Activated T-helper 9 cell treated with anti-CD3 and anti-CD28 coated beads, Interleukin-2, amount 50 U/mL, for 16 hours (primary cell): ENCODE measurements at places on chromosomes 16 and 17.

- DNase-seq = no peak
These were observed 4.0 kb downstream of the AMFR start for GRCh38 chr16:56421313-56421712.

- DNase-seq = no peak
These were observed 56.5 kb downstream of the RNF213 start for GRCh38 chr17:80316927-80317705.

GRCh38 chr16:67926181-67926750, 5.4 kb downstream of the CTRL start:
- no peak for DNase-seq

GRCh38 chr17:62101090-62101489, 36.0 kb upstream of the MED13 start:
- DNase-seq = no peak

DNA sequence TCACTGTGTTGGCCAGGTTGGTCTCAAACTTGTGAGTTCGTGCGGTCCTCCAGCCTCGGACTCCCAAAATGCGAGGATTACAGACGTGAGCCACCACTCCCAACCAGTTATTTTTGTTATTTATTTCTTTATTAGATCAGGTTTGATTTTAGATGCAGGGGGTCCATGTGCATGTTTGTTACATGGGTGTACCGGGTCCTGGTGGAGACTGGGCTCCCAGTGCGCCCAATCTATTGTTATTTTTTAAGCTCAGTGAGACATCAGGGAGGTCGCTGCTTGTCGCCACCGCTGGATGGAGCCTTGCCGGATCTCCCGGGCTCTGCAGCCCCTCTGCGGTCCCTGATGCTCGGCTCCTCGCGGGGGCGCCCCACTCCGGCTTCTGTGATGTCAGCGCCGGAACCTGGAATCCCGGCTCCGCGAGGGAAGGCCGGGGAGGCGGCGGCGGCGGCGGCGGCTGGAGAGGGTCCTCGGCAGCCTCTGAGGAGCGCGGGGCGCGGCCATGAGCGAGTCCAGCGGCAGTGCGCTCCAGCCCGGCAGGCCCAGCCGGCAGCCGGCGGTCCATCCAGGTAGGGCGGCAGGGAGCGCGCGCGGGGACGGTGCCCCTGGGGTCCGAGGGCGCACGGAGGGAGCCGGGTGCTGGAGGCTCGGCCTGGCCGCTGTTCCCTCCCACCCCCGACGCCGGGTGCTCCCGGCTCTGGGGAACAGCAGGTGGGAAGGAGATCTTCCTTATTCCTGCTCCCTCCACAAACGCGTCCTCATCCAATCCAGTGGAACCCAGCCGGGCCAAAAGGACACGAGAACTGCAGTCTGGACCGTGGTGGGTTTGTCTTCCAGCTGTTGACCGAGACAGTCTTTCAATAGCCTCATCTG, at the start of gene TMC7:
Gene TMC7 (plus strand): TSS at position 370 of the 870 bp plus-strand sequence. CDS start 130 bp downstream, at position 500.
- no peak for DNase-seq

DNA sequence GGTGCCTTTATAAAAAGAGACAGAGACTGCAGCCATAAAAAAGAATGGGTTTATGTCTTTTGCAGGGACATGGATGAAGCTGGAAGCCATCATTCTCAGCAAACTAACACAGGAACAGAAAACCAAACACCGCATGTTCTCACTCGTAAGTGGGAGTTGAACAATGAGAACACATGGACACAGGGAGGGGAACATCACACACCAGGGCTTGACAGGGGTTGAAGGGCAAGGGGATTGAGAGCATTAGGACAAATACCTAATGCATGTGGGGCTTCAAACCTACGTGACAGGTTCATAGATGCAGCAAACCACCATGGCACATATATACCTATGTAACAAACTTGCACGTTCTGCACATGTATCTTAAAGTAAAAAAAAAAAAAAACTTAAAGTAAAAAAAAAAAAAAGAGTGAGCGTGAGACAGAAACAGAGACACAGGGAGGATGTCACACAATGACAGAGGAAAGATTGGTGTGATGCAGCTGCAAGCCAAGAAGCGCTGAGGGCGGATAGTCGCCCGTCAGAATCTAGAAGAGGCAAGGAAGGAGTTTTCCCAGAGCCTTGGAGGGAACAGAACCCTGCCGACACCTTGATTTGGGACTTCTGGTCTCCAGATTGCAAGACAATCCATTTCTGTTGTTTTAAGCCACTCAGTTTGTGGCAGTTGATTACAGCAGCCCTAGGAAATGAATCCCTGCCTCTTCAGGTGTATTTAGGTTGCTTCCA, 27.4 kb upstream of the TNS4 start:
- no peak for DNase-seq

- no peak for DNase-seq
These were observed 3.9 kb upstream of the C17orf99 start for GRCh38 chr17:78142119-78142861.

DNA sequence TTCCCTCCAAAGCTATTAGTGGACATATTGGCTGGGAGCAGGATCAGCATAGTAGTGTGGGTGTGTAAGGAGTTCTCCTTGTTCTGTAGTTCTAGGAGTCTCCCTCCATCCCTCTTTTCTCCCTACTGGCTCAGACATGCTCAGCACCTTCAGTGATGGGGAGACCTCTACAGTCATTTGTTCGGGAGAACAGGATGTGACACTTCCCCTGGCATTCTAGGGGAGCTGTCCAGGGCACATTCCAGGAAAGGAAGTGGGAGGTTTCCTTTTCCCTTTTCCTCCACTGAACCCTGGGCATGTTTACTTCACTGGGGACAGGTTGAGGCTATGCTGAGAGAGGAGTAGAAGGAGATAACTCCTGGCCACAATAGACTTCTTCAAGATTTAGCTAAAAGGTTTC, 86.5 kb downstream of the MYH13 start:
- DNase-seq = no peak

DNA sequence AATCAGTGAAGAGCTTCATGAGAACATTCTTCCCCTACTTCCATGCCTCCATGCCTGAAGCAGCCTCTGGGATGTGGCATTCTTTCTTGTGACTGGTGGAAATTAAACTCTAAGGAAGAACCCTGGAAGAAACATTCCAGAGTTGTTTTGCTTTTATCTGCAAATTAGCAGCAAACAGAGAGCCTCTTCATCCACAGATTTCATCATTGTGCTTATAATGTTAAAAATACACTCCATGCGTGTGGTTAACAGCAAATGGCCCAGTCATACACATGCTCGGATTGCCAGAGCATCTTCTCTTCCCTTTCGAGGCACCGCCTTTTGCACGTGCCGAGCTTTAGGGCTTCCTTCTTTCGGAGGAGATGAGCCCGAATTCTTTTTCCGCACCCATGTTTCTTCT, 411.3 kb downstream of the SNX29 start:
- no peak for DNase-seq

- DNase-seq = no peak
These were observed 74.6 kb downstream of the KSR1 start for GRCh38 chr17:27530764-27531391.

DNA sequence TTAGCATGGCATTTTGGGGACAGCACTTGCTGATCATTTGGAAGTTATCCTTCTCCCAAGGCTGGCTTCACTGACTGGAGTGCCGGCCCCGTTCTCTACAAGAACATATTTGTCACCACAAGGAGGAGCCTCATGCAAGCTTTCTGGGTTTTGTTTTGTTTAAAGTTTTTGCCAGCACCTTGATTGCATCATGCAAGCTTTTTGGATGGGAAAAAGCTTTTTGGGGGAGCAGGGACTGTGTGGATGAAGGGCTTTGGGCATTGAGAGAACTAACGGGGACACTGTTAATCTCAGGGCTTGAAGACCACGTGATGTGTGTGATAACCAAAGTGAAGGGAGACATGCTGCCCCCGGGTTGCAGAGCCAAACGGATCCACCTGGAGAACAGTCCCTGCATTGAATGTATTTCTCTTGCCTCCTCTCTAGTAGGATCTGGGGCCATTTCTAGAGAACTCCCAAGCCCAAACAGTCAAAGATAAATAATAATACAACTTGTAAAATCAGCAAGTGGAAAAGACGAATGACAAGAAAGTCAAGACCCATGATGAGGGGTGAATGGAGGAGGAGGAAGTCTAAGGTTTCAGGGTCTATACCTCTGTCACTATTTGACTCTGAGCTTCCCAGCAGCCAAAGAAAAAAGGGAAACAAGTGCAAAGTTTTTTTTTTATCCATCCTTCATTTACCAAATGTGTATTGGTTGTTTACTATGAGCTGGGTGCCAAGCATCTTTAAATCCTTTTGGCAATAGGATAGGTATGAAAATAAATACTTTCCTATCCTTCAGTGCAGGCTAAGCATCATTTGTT, 17.2 kb downstream of the TMEM114 start:
- DNase-seq = no peak

DNA sequence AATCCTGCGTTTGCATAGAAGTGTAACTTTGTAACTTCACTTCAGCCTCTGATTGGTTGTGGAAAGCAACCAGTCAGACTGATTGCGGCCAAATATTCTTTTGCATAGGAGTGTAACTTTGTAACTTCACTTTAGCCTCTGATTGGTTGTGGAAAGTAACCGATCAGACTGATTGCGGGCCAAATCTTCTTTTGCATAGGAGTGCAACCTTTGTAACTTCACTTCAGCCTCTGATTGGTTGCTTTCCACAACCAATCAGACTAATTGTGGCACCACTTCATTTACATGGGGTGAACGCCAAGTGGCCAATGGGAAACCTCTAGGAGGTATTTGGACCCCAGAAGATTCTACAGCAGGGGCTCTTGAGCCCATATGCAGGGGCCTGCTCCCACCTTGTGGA, 1.8 kb upstream of the TMEM98 start:
- DNase-seq = no peak

DNA sequence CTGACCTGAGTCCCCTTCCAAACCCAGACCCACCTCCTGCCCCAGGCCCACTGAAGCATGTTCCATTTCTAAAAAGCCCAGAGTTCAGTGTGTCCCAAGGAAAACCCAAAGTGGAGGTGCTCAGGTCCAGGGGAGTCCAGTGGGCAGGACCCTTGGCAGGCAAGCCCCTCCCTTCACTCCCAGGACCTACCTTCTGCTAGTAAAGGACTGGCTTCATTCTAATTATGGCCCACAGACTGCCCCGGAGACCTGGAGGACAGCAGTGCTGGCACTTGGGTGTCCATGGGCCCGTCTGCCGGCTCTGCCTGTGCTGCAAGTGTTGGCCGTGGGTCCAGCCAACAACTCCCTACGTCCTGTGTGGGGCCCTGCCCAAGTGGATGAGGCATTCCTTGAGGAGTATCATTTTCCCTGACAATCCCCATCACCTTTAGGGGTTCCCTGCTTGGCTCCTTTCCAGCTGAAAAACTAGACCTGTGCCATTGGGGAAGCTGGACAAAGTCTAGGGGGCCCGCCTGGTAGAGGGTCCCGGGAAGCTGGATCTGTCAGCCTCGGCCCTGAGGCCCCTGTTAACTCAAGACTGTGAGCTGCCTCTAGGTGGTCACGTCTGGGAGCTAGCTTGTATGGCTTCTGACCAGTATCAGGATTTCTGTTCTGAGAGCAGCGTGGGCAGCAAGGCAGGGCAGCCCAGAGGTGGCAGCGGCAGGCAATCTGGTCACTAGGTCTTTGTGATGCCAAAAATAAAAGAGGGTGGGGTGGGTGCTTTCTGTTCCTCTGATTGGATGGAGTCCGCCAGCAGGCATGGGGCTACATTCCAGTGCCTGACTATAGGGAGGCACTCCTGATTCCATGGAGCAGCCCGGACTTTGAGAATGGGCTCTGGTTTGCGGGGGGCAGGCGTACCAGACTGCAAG, 8.2 kb downstream of the CBX2 start:
- no peak for DNase-seq

DNA sequence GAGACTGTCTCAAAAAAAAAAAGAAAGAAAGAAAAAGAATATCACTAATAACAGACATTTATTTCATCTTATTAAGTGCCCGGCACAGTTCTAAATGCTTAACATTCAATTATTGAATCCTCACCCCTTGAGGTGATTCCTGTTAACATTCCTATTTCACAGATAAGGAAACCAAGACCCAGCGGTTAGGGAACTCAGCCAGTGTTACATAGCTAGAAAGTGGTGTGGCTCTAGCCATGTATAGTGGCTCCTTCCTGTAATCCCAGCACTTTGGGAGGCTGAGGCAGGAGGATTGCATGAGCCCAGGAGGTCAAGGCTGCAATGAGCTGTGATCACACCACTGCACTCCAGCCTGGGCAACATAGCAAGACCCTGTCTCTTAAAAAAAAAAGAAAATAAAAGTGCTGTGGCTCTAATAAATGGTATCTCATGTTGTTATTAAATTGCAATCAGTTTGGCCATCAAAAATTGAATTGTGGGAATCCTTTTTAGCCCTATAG, 28.1 kb downstream of the ZNRF1 start:
- DNase-seq = no peak

DNA sequence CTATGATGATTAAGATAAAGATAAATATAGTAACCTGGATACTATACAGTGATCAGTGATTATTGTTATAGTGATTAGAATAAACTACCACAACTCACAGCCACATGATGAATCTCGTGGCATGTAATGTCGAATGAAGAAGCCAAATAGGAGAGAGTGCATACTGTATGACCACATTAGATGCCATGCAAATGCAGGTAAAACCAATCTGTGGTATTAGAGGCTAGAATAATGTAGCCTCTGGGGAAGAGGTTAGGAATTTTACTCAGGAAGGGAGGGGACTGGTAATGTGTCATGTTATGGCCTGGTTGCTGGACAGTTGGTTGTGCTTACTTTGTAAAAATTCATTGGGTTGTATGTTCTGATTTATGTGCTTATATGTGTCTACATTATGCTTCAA, 402.7 kb downstream of the CDH13 start:
- no peak for DNase-seq

DNA sequence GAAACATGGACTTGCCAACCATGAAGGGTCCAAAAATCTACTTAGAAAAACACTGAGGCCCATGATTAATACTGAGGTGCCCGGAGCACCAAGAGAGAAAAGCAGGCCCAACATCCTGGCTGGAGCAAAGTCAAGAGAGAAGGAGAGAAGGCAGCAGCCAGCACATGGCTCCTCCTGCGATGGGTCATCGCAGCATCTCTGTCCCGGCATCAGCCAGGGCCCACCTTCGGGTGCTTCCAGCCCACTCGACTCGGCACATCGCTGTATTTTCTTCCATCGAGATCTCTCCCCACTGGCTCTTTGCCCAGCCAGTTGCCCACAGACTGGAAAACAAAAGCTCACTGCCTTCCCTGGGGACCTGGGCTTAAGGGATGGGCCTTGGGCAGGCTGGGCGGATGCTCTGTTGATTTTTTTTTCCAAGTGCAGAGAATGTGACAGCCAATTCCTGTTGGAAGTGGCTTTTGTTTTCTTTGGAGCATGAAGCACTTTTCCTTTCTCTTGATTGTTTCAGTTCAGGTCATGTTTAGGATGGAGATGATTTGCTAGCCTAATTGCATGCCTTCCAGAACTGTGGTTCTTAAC, 58.1 kb downstream of the CYB5B start:
- no peak for DNase-seq

DNA sequence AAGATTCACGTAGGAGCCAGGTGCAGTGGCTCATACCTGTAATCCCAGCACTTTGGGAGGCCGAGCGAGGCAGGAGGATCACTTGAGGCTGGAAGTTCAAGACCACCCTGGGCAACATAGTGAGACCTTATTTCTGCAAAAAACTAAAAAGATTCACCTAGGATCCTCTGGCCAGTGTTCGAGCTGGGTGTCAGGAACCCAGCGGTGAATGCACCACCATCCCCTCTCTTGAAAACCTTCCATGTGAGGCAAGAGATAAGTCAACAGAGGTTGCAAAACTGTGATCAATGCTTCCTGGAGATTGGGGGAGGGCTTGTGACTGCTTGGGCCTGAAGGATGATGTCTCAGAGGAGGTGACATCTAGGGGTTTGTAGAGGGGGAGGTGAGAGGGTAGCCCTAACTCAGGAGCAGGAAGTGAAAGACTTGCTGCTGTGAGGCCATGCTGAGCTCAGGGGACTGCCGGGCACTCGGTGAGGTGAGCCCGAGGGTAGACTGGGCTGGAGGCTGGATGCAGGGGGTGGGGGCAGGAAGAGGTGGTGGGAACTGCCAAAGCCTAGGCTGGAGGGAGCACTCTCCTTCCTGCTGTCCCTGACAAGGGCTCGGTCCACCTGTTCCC, 11.7 kb downstream of the GJD3 start:
- DNase-seq = no peak
